C1 segment of cervical spinal cord (tissue), 14 donors: ENCODE measurements at places on chromosomes 13 and 19.

DNA sequence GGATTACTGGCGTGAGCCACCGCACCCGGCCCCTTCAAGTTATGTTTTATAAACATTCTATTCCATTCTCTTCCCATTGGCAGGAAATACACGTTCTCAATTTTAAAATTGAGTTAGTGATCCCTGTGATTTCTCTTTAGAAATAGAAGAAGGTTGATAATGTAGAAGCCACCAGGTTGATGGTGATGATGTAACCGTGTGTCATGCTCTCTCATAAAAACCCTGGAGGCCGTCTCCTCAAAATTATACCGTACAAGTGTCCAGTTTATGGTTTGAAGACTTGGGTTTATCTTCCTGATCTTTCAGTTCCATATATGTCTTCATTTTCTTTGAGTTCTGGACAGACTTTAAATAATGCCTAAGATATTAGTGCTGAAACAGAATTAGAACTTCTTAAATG, 32.2 kb downstream of the COG3 start:
- DNase-seq: no peak

GRCh38 chr19:7772752-7773291, 9.8 kb downstream of the CLEC4M start:
- no peak for DNase-seq

DNA sequence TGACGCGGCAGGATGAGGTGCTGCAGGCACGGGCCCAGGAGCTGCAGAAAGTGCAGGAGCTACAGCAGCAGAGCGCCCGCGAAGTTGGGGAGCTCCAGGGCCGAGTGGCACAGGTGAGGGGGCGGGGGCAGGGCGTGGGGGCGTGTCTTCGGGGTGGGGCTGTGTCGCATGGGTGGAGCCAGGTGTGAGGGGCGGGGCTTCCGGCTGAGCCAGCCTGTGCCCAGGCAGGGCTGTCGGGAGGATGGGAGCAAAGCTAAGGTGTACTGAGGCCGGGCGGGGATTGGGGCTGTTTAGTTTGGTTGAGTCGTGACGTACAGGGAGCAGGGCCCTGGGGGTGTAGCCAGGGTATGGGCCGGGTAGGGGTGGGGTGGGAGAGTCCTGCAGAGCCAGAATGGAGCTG, 62.3 kb downstream of the KCNC3 start:
- DNase-seq: no peak

GRCh38 chr13:99967869-99968520, 3.6 kb downstream of the ZIC5 start:
- DNase-seq: no peak

DNA sequence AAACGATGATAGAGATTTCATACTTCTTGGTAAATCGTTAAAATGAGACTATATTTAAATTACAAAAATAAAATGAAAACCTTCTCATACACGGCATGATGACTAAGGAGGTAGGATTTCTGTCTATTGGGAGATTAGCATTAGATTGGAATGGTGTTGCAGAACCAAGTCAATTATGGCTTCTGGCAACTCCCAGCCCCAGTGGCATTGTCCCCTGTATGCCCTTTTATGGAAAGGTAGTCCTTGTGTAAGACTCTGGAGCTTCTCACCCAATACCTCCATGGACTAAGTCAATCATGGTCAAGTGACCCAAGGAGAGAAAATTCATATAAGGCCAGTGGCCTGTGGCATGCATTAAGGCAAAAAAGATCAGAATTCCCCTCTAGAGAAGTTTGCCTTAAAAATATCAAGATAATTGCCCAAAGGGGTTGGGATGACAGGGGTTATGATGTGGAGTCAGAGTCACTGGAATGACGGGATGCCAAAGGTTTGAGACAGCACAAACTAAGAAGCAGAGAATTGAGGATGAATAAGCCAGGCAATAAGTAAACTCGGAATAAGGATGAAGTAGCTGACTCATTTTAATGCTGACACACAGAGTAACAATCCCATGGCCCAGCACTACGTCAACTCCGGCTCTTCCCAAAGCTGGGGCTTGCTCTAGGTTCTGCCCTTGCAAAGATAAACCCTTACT, 57.8 kb upstream of the POSTN start:
- DNase-seq: no peak

DNA sequence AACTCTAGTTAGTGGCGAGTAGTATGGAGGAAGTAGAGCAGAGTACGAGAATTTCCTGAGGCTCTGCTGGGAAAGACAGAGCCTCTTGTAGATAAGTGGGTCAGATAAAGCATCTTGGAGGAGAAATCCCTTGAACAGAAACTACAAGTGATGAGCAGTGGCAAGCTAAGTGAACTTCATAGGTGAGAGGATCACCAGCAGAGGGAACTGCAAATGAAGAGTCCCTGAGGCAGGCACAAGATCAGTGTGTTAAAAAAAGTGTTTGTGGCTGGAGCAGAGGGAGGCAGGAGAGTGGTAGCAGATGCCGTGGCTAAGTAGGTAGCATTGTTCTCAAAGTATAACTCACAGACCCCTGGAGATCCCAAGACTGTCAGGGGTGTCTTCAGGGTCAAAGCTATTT, 437.6 kb downstream of the HS6ST3 start:
- no peak for DNase-seq

- peak; percentile 2 for DNase-seq
Observed at GRCh38 chr19:12867120-12868099, 13.8 kb downstream of the DNASE2 start.

DNA sequence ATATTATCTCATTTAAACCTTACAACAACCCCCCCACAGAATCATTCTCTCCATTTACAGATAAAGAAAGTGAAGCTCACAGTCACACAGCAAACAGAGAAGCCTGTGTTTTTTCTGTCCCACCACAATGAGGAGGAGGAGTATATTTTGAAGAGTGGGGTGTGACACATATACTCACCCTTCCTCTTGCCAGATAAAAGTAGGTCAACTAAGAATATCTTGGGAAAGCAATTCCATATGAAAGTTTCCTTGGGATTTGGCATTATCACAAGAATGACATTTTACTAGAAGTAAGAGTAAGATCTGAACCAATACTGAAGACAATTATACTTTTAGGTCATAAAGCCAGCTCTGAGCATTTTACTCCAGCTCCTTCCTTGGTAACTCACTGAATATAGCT, 287.5 kb upstream of the HTR2A start:
- DNase-seq: no peak

DNA sequence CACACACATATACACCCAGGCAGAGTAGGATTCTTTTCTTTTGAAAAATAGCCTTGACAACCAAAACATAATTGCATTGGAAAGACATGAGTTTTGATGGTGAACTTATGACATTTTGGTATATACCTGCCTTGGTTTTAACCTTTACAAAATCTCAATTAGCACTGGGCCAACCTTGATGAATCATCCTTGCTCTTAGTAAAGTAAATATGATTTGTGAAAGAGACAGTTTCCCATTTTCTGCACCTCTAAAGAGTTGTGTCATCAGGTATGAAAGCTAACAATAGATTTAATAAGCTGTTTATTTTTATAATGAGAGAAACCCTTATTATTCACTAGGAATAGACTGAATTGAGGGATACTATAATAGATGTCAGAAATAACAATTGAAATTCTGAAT, 15.7 kb upstream of the ENOX1 start:
- DNase-seq: no peak

DNA sequence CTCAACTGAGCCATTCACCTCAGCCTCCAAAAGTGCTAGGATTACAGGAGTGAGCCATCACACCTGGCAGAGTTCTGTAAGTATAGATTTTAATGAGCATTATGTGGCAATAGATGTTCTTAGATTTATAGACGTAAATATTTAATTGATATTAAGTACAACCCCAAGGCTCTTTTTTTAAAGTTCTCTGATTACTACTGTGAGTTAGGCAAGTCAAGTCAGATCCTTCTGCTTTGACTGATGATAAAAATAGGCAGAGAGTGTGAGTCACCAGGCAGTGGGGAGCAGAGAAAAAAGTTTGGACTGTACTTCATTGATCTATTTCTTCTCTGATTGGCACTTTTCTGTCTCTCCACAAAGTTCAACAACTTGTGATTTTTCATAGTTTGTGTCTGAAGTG, 1379.9 kb downstream of the UQCRFS1 start:
- no peak for DNase-seq

- DNase-seq: no peak
Observed at GRCh38 chr19:55680339-55681130, 5.5 kb downstream of the EPN1 start.

- DNase-seq: no peak
Observed at GRCh38 chr13:99663908-99664307, 162.6 kb downstream of the TM9SF2 start.

DNA sequence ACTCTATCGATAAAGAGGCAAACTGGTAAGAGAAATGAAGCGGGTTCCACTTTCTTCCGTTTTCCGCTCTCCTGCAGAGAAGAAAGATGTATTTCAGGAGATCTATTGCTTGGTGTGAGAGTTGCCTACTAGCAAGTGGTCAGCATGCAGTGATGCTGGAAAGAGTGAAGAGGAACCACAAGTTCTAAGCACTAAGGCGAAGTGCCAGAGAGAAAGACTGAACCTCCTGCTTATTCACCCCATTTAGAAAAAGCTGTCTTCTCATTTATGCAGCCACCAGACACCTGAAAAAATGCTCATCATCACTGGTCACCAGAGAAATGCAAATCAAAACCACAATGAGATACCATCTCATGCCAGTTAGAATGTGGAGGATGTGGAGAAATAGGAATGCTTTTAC, 78.7 kb upstream of the GPC6 start:
- DNase-seq: no peak

DNA sequence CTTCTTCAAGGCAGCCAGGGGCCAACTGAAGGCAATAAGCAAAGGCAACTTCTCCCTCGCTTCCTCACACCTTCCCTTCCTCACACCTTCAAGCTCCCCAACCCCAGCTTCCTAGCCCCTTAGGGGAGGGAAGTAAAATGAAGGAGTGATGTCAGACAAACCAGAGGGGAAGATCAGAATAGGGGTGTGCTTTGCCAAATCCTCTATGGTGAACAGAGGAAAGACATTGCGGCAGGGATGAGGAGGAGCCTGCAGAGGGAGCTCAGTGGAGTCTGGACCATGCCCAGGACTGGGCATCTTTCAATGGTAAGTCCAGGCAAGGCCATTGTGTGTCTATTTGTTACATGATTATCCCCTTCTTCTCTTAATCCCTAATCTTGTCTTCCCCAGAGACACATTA, 164.0 kb downstream of the TSHZ3 start:
- DNase-seq: no peak

GRCh38 chr19:38946229-38947010, 15.7 kb downstream of the MRPS12 start:
- DNase-seq: no peak

GRCh38 chr19:45693106-45693788, 781 bp downstream of the QPCTL start:
- peak; percentile 42 for DNase-seq

DNA sequence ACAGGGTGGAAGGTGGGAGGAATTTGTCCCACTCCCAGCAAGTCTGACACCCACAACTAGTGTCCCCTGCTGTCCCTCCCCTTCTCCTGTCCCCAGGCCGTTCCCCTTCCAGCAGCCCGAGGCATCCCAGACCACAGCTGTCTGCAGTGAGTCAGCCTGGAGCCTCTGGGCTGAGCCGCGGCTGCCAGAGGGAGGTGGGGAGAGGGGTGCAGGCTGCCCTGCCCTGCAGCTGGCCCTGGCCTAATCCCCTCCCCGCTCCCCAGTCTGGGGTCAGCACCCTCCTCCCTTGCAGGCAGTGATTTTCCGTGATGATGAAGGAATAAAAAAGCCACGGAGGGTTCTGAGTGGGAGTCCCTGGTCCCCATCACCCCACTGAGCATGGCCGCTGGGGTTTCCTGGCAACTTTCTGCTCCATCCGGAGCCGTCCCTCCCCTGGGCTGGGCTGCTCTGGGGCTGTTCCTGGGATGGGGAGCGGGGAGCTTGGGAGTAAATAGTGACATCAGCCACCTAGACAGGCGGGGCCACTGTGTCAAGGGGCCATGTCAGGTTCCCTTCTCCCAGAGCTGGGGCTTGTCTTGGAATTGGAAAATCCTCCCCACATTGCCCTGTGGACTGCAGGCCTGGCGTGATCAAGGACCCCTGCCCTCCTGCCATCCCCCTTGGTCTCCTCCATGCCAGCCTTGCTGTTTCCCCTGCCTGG, 16.8 kb downstream of the SPC24 start:
- DNase-seq: no peak

- DNase-seq: no peak
Observed at GRCh38 chr13:107712145-107712860, 503.0 kb downstream of the LIG4 start.

- DNase-seq: peak; percentile 98
Observed at GRCh38 chr19:49812997-49813861, at the start of gene FUZ. Gene FUZ, minus strand, starts transcription at chr19:49813292. Its CDS starts 186 bp downstream, at chr19:49813106.

DNA sequence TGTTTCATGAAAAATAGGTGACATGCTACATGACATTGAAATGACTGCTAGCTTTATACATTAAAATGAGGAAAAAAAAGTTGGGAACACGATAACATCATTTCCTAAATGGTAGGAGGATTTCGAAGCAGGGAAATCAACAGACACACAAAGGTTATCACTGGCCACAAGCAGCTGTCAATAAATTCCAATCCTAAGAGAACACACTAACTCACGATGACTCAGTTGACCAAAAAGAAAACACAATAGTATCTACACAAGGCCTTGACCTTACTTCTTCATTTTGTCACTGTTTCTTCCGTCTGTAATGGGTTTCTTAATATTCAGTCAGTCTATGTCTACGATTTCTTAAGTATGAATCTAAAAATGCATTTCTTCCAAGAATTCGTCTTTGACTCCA, 36.5 kb downstream of the STARD13 start:
- no peak for DNase-seq

DNA sequence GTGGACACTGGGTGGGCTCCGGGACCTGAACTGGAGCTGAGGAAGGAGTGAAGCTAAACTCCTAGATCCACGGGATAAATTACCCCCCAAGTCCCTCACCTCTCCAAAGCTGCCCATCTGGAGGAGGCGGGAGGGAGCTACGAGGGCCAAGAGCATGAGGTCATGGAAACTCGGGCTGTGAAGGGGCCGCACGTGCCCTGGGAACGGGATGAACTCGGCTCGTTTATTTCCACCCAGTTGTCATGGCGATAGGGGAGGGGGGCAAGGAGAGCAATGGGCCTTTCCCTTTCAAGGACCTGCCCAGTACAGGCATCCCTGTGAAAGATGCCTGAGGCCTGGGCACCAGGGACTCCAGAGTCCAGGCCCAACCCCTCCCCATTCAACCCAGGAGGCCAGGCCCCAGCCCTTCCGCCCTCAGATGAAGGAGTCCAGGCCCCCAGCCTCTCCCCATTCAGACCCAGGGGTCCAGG, 3.8 kb downstream of the PPP1R12C start:
- no peak for DNase-seq

DNA sequence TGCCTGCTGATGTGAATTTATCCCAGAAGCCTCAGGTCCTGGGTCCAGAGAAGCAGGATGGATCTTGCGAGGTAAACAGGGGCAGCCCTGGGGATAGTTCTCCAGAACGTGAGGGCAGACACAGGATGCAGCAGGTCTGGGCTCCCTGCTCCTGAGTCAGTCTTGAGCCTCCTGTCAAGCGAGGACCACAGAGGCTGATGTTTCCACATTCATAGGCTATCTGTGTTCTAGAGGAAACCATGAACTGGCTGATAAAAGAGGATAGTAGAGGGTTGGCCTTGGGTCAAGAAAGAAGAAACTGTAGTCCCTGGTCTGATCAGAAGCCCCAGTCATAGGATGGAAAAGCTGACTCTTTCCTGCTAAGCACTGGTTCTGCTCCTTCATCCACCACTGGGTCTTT, 2.2 kb downstream of the ZNF175 start:
- DNase-seq: no peak
